ENCODE measurements at places on chromosomes 4 and X.

DNA sequence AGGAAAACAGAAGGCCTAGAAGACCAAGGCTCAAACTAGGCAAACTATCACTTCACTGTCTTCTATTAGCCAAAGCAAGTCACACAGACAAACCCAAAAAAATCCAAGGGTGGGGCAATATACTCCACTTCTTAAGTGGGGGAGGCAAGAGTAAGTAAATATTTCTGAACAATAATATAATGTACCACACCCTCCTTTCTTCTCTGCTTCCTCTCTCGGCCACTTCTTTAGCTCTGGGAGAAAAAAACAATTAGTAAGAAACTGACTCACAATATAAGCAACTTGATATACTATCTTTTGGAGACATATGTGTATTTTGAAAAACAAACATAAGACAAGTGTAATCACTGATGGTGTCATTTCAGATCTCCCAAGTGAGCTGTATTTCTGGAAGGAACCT lies 14.8 kb downstream of the DCAF8L1 start:
- no peak for DNase-seq

DNA sequence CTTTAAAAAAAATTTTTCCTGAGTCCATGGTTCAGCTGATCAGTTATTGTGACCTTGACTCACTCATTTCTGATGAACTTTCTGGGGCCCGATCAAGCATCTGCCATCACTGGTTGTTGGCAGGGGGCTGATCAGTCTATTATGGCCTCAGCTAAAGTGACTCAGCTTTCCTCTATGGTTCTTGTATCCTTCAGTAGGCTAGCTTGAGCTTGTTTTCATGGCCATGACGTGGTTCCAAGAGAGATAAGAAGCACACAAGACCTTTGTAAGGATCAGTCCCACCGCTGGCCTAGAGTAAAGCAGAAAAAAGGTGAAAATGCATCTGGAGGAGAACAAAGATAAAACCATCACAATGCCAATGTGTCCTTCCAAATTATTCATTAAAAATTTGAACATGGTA lies 29.8 kb upstream of the EPGN start:
- DNase-seq = no peak

DNA sequence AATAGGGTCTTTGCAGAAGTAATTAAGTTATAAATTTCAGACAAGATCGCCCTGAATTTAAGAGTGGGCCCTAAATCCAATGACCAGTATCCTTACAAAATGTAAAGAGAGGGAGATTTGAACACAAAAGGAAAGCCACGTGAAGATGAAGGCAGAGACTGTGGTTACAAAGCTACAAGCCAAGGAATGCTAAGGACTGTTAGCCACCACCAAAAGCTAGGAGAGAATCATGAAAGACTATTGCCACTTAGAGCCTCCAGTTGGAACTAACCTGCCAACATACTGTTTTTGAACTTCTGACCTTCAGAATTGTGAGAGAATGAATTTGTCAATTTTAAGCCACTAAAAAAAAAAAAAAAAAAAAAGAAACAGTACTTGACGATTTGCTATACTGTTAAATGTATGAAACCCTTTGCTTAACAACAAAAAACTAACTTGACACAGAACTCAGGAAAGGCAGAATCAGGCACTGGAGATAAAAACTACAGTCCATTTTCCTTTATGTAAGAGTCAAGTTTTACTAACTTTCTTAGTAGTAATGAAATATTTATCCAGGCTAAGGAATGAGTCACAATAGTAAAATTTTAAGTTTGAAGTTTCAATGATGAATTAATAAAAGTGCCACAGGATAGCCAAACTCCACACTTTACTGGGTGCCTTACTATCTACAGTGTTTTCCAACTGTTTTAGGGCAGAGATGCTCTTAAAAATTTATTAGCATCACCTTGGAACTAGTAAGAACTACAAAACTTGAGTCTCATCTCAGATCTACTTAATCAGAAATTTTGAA lies 25.1 kb downstream of the DHX15 start:
- DNase-seq = no peak

- no peak for DNase-seq
These were observed 10.1 kb downstream of the SCARB2 start for GRCh38 chr4:76203541-76203940.

- DNase-seq = no peak
These were observed 232.8 kb downstream of the TRIML1 start for GRCh38 chr4:188372058-188372457.

GRCh38 chr4:48604527-48604926 lies 114.5 kb downstream of the ZAR1 start:
- no peak for DNase-seq

DNA sequence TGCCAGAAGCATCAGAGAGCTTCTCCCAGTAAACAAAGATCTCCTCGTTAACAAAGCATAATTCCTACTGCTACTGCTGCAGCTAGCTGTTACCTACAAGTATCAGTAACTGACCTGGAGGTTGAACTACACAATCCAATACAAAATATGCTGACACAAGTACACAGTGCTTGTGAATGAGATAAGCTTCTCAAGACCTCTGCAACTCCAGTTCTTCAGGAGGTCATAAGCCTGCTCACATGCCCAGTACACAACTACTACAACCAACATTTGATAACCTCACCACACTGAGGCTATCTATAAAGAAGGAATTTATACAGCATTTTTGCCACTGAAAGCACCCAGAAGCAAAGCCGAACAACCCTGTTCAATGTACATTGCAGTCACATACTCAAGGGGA lies 66.7 kb upstream of the SMARCAD1 start:
- no peak for DNase-seq

- DNase-seq = no peak
These were observed 627 bp upstream of the HSD17B11 start for GRCh38 chr4:87391576-87392054.

DNA sequence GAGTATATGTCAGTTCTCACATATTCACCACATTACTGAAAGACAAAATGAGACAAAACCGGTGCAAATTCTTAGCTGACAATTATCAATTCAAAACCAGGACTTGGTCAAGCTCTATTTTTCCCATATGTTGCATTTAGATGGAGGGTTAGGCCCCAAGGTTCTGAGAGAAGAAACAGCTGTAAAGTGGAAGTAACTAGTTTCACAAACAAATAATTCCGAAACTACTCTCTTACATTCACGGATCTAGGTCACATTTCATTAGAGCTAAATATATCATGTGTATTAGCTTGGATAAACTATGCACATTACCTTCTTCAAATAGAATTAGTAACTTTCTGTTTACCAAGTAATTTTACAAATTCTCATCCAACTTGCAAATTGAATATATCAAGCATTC lies 3.7 kb upstream of the GABRA2 start:
- no peak for DNase-seq

GRCh38 chr4:186840222-186840701 lies 116.6 kb upstream of the FAT1 start:
- no peak for DNase-seq

GRCh38 chr4:114025176-114025777 lies 45.8 kb upstream of the ARSJ start:
- DNase-seq = no peak

DNA sequence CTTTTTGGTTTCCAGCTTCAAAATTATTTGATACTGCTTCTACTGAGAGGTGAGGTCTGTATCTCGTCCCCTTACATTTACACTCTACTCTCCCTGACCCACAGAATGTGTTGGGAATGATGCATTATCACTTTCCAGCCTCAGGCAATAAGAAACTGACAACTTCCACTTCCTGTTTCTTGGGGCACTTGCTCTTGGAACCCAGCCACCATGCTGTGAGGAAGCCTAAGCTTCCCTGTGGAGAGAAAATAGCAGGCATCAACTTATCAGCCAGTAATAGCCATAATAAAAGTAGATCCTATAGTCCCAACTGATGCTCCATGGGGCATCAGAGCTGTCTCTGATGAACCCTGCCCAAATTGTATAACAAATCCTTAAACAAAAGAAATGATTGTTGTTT lies 32.6 kb downstream of the RELL1 start:
- DNase-seq = no peak

GRCh38 chr4:70674731-70675130 lies 8.4 kb upstream of the JCHAIN start:
- no peak for DNase-seq

- no peak for DNase-seq
These were observed 326.8 kb downstream of the INPP4B start for GRCh38 chr4:142519342-142519741.

DNA sequence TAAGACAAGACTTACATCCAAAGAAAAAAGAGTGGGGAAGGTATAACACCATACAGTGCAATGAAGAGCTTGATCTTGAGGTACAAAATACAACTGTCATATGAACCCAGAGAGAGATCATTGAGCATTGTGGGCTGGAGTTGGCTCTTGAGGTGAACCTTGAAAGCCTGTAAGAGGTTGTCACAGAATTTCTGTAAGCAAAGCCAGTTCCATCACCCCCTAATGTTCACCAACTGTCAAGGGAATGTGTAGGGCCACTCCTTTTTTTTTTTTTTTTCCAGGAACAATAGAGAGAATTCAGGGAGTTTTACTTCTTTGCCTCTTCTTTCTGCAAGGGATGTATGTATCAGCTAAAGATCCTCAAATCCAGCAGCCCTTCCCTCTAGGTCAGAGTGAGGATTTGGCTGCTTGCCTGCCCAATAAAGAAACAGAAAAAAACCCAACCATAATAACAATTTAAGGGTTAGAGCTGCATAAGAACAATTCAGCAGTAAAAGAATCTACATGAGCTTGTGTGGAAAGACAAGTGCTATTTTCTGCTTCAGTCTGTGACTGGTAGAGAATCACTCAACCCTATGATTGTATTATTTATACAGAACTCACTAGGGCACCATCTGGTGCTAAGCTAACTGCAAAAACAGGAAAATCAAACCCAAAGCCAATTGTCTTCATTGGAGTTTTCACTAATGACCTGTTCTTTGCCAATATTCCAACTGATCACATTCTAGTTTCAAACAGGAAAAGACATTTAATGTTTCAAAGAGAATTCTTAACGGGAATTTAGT lies 217.5 kb upstream of the TEX13C start:
- DNase-seq = no peak

GRCh38 chr4:101347557-101348366 lies 436 bp upstream of the PPP3CA start:
- peak; percentile 98 for DNase-seq

GRCh38 chr4:149409146-149409545 lies 406.5 kb downstream of the IQCM start:
- DNase-seq = no peak

- peak; percentile 2 for DNase-seq
These were observed 60.7 kb upstream of the PLAC1 start for GRCh38 chrX:134718966-134719317.

DNA sequence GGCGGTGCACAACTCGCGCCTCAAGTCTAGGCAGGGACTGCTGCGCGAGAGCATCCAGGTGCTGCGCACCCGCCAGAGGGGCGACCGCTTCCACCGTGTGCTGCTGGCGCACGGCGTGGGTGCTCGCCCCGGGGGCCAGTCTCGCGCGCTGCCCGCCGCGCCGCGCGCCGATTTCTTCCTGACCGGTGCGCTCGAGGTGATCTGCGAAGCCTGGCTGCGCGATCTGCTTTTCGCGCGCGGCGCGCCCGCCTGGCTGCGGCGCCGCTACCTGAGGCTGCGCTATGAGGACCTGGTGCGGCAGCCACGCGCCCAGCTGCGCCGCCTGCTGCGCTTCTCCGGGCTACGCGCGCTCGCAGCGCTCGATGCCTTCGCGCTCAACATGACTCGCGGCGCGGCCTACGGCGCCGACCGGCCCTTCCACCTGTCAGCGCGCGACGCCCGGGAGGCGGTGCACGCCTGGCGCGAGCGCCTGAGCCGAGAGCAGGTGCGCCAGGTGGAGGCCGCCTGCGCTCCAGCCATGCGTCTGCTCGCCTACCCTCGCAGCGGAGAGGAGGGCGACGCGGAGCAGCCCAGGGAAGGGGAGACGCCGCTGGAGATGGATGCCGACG lies 1.3 kb downstream of the CHST7 start:
- no peak for DNase-seq

GRCh38 chr4:21209860-21210259 lies 509.6 kb downstream of the PACRGL start:
- DNase-seq = no peak

GRCh38 chr4:33837043-33837838 lies 2407.1 kb downstream of the ARAP2 start:
- no peak for DNase-seq

DNA sequence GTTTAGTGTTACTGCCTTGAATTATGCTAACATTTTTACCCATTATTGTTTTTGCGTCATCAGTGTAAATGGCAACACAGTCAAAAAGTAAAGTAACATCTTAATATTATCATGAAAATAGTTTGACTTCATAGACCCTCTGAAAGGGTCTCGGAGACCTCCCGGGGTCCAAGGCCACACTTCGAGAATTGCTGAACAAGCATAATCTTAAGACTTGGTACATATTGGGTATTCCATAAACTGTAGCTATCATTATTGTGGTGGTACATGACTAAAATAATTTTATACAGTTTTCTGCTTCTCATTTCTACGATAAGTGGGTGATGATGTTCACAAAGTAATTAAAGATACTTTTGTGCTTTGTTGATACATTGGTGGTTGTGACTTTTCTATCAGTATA lies 32.6 kb downstream of the FABP2 start:
- no peak for DNase-seq

DNA sequence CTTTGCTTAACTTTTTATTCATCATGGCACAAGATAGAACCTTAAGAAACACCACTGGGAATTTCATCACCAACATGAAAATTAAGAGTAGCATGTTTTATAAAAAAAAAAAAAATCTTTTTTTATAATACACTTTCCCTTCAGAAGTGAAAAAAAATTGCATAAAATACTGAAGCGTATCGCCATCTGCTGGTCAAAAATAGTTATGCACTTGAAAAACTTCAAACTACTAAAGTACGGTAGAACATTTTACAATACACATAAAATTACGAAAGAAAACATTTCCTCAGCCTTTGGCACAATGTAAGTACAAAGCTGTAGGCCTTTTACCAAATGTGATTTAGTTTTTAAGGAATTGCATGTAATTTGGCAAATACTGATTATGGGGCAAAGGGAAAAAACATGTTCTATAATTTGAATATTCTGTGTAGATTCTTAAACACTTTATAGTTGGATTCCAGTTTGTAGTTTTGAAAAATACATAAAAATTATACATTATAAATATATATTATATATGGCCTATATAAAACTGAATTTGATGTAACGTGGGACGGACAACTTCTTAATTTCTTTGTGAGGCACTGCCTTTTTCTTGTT lies 26.5 kb downstream of the HCCS start:
- DNase-seq = no peak

- DNase-seq = no peak
These were observed 111.9 kb upstream of the ACSL4 start for GRCh38 chrX:109844986-109845385.

DNA sequence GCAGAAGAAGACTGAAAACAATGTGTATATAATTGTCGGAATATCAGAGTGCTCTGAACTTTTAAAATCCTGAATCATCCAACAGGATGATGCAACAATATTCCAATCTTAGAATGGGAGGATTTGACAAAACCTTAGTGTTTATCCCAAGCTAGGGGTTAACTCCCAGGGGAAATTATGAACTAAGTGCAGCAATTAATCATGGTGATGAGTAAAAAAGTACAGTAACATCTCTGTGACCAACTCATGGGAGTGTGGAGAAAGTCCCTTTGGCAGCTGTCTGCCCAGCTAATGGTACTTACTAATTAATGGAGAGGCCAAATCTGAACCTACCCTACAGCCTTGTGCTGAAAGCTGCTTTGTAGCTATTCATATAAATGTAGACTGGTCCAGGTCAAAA lies 257.6 kb upstream of the DDX53 start:
- no peak for DNase-seq
